ENCODE measurements at places on chromosomes 7 and 10. TPM values are rescaled to one million over a fixed set of nuclear protein-coding genes. Genes with fewer than 3 reads are reported as not detected.

Gene IRF5
- 0.60 TPM for total RNA-seq

Gene GBX1
- total RNA-seq: not detected

GRCh38 chr10:49741108-49741995, 20.8 kb downstream of the OGDHL start:
- DNase-seq: no peak

Gene PTEN
- total RNA-seq: 33.3 TPM

GRCh38 chr10:11231285-11231684, 213.6 kb downstream of the CELF2 start:
- no peak for DNase-seq

Gene NEUROD6
- not detected for total RNA-seq

All from Daoy (cell line).